ENCODE measurements at places on chromosomes 3 and 15.
A peak's percentile ranks its signal among the peaks of the same experiment; 100 is the strongest.

DNA sequence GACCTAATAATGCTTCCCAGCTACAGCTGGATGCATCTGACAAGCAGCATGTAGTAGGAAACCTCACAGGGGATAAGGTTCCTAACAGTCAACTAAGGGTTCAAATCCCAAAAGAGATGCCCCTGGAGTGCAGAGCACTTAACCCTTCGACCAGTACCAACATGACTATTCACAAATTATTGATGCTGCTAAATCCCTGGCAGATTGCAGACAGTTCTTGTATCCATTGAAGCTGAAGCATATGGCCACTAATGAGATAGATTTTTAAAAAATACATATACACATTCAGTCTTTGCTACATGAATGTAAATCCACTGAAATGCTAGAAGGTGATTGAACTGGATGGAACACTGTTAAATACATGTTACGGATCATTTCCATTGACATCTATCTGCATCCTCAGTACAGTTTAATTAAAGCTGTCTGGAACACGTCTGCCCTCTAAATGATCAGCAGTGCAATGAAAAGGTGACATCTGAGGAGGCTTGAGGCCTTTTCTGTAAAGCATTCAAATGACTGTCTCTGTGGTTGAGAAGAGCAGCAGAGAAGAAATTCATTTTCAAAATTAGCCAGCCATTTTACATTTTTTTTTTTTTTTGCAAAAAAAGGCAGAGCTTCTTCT, 19.5 kb upstream of the NANOGP8 start:
- no peak for DNase-seq

- peak; percentile 42 for DNase-seq
Observed at GRCh38 chr3:114445233-114445632, 151.4 kb downstream of the TIGIT start.

GRCh38 chr3:37171144-37171543, 3.2 kb downstream of the LRRFIP2 start:
- no peak for DNase-seq

DNA sequence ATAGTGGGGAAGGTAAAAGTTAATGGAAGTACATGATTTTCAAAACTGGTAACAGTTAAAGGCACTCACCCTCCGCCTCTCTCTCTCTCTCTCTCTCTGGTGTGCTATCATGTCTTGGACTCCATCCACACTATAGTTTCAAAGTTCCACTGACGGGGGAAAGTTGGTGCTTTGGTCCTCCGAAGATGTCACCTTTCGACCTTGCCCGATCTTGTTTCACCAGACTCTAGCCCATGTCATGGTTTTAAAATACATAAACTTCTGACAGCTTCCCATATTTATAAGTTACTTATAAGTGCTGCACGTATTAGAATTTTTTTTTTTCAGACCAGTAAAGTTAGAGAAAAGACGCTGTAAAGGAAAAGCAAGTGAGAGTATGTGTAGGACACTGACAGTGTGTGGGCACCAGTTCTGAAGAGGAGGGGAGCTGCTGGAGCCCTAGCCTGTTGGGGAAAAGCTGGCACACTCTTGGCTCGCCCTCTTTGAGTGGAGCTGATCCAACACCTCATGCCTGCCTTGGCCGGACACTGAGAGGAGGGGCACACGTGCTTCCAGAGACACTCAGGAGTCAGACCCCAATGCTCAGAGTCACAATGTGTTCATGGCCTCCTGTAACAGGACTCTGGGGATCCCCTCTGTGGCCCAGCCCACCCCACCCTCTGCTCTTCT, 200.5 kb upstream of the TPM1 start:
- no peak for DNase-seq

DNA sequence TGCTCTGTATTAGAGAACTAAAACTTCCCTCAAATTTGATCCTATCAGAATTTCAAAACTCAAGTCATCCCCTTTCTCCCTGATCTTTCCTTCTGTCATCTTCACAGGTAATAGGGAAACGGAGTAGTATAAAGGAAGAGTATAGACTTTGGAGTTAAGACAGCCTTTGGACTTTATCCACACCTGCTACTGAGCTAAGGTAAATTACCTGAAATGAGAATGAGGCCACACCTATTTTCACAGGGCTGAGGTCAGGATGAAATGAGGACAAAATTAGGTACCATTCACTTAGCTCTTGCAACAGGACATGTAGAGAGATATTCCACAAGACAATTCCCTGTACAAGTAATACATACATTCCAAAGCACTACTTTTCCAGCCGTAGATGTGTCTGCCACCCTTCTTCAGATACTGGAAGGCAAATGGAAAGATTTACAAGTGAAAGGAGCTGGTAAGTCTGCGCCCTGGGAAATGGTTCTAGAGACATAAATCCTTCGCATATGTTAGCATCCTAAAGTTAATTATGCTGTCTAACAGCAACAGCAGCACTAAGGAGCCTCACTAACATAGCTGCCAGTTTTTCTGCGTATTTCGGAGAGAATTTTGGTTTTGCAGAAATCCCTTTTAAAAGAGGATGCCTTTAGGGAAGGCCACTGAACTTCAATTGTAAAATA, 461.8 kb downstream of the SHQ1 start:
- no peak for DNase-seq

DNA sequence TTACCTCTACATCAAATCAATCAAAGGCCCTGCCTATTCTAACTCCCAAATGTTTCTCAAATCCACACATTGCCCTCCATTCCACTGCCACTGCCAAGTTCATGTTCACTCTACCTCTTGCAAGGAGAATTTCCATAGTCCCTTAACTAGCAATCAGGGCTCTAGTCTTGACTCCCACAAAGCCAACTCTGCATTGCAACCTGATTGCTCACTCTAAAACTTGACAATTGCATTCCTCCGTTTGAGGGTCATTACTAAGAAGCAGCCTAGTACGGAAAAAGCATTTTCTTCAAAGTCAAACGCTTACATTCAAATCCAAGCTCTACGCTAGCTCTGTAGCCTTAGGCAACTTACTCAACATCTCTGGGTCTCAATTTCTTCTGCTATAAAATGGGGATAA, 1.2 kb downstream of the CPA3 start:
- DNase-seq = peak; percentile 34

DNA sequence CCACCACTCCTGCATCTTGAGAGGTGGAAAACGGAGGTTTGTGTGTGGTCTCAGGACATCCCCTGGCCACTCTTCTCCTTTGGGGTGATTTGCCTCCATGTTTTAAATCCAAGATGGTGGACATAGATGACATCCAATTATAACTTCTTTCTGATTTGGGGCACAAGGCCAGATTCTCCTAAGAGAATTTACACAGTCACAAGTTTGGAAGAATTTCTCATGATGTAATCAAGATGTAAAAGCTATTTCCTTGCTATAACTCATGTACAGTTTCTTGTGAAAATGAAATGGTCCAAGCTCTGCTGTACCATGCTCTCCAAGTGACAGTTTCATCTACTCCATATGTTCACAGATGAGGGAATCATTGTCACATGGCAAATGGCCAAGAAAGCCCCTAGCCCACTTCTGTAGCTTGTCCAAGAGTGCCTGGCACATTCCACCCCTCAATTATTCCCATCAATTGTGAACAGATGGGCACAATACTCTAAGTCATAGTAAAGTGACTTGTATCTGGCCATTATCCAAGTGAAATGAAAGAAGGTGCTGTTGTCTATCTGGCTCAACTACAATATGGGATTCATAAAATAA, 134.6 kb upstream of the ROPN1 start:
- DNase-seq = no peak

GRCh38 chr15:77773903-77774302, 141.2 kb upstream of the LINGO1 start:
- DNase-seq = no peak

GRCh38 chr15:32685576-32685975, 32.2 kb upstream of the GREM1 start:
- DNase-seq = peak; percentile 53

DNA sequence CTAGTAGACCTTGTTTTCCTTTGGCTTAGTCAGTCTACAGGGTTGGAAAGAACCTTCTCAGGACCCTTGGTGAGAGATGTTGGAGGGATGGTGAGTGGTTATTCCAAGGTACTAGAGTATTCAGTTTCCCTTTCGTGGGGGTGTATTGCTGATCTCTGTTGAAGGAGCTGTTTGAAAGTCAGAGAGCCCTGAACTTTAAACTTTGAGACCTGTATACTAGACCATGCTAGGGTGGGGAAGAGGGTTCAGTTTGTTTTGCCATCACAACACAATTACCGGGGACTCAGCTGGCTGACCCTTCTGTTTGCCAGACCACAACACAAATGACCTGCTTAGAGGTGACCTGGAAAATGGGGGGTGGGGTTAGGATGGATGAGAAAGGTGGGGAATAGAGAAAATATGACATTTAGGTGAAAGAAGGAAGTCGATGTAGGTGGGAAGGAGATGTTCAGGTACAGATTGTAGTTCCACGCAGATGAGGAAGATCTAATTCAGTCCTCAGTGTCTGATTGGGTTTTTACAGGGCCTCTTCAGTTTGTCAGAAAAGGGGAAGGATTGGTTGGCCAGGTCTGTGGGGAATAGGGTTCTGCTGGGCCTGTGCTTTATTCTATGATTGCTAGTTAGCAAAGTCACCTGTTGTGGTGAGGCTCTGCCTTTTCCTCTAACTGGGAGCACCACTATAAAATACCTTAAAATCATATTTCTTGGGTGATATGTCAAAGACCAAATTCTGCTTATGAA, 6.8 kb downstream of the UBE2E2 start:
- no peak for DNase-seq

GRCh38 chr3:161977063-161977462, 480.5 kb downstream of the OTOL1 start:
- peak; percentile 79 for DNase-seq

- DNase-seq = no peak
Observed at GRCh38 chr15:92682741-92683510, 27.4 kb upstream of the FAM174B start.

GRCh38 chr3:175956964-175957363, 1097.8 kb downstream of the NAALADL2 start:
- no peak for DNase-seq

DNA sequence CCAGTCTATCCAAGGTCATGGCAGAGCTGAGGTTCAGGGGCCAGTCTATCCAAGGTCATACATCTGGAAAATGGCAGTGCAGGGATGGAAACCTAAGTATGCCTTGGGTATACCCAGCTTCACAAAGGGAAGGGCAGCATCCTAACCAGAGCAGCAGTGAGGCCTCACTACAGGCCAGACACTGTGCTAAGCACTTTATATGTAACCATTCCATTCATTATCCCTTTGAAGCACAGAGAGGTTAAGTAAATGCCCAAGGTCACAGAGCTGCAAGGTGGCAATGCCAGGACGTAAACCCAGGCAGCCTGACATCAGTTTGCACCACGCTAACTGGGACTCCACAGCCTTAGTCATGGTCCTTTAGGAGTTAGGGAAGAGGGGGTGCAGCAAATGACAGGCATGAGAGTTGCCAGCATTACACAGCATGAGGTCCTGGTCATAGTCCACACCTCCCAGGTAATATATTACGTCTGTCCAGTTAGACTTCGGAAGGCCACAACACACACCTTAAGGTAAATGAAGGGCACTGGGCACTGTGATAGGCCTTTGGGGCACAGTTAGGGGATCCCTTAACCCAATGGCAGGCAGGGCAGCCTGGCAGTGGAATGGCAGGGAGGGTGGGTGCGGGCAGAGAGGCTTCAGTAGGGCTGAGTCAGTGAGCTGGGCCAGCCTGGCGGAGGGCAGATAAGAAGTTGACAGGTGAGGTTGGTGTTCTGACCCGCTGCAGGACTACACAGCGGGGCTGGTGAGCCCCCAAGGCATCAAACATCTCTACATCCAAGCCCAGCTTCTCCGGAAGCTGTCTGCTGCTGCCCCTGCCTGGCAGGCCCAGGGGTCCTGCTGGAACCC, 21.1 kb upstream of the CORO2B start:
- no peak for DNase-seq

GRCh38 chr15:72042865-72043264, 75.1 kb downstream of the MYO9A start:
- no peak for DNase-seq

- DNase-seq = no peak
Observed at GRCh38 chr3:11481556-11481955, 162.2 kb downstream of the VGLL4 start.

DNA sequence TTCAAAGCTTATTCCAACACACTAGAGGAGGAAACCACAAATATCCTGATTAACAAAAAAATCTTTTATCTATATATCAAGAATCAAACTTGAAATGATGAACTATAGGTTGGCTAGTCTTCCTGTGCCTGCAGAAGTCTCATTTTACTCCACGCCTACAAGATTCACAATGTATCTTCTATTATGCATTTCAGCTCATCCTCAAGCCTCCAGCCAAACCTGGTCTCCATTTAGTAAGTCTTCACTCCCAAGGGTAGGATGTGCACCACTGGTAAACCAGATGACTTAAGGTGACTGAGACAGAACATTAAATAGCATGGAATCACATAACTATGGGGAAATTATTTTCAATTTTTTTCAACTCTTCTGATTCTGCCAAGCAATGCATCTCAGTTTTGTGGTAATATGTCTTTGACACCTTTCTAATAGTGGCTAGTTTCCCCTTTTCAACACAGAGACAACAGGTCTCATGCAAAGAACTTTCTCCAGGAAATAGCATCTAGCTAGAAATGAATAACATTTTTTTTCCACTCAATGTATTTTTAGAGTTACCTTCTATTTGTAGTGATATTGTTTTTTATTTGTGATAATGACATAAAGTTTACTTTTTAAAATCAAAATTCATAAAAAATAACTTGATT, 166.9 kb downstream of the TNIK start:
- no peak for DNase-seq

DNA sequence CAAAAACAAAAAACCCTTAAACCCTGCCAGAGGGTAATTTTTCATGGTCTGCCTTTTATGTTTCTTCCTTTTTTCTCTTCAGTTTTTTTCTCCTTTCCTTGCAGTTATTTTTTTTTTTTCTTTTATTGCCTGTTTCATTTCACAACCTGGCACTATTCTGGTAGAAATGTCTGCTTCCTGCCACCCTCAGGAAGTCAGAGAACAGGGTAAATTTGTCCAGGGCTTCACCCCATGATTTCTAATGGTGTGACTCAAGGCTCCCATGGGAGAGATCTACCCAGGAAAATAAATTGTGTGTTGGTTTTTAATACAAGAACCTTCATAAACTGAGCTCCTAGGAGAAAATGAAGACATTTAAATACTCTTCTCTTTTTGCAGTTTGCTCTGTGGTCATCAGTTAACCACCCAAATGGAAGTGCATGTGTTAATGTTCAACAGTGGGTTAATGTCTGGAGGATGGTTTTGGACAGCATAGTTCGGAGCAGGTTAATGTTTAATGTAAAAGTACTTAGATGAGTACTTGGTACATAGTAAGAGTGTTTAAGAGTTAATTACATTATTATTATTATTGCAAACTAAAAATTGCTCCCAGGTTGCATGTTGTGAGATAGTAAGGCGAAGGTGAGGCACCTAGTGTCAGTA, 45.9 kb downstream of the CGNL1 start:
- peak; percentile 7 for DNase-seq

- DNase-seq = no peak
Observed at GRCh38 chr3:170941551-170941950, 33.1 kb upstream of the EIF5A2 start.

DNA sequence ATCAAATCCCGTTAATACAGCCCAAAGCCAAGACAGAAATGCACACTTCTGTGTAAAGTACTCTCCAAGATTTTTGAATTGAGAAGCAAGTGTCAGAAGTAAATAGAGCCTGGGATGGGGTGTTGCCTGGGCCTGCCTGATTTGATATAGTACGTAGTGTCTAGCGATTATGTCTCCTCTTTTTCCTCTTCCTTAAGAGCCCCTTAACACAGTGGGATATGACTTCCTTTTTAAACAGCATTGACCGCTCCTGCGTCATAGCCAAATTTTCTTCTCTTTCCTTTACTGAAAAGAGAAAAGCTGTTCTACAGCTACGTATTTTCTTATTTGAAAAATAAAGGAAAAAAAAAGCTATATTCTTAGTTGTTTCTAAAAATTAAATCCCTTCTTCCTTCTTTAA, 97.7 kb downstream of the PLCL2 start:
- DNase-seq = no peak

Data from foreskin fibroblast (primary cell).